Muscle of back (tissue), 13 donors: ENCODE measurements at places on chromosomes 5 and 9. TPM values are rescaled to one million over a fixed set of nuclear protein-coding genes. Genes with fewer than 3 reads are reported as not detected.

- peak; percentile 51 for DNase-seq
These were observed 145.4 kb upstream of the IER5L start for GRCh38 chr9:129323376-129323998.

The ANAPC2 gene
- 26.7 TPM for polyA plus RNA-seq

The TEX10 gene
- 20.4 TPM for polyA plus RNA-seq

DNA sequence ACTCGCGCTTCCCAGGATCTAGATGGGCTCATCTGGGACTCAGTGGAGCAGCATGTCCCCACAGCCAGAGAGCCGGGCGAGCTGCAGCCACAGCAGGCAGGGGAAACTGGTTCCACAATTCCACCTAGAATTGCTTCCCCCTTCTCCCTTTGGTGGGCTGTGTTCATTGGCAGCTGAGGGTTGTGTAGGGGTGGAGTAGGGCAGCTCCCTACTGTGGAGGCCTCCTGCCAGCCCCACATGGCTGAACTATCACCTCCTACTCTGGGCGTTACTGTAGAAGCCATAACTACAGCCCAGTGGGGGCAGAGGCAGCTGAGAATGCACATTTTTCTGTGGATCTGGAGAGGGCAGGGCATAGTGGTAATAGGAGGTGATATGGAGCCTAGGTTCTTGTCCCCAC, 44.8 kb downstream of the PPARGC1B start:
- DNase-seq, result no peak

The SLCO6A1 gene
- not detected for polyA plus RNA-seq

The TTC16 gene
- not detected for polyA plus RNA-seq

DNA sequence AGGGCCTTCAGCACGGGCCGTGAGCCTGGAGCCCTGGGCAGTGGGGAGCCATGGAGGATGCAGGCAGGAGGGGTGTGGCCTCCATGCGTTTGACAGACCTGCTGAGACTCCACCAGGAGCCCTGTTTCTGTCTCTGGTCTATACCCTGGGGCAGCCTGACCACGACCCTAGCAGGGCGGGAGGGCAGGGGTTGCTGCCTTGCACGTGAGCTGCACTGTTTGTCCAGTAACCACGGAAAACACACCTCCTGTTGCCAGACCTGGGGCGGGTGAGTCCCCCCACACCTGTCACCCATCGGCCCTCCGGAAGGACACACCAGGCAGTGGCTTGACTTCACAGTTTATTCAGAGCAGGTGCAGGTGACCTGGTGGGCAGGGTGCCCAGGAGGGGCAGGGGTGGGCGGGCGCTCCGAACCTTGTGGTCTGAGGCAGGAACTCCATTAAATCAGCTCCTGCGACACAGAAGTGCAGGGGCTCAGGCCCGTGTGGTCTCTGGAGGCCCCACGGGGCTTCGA, 3.9 kb downstream of the LCN8 start:
- no peak for DNase-seq

The CDKN2B gene
- polyA plus RNA-seq, result 0.37 TPM

GRCh38 chr5:158313733-158314464, 455.0 kb upstream of the CLINT1 start:
- no peak for DNase-seq

GRCh38 chr5:113678924-113679575, 165.6 kb downstream of the YTHDC2 start:
- peak; percentile 52 for DNase-seq

DNA sequence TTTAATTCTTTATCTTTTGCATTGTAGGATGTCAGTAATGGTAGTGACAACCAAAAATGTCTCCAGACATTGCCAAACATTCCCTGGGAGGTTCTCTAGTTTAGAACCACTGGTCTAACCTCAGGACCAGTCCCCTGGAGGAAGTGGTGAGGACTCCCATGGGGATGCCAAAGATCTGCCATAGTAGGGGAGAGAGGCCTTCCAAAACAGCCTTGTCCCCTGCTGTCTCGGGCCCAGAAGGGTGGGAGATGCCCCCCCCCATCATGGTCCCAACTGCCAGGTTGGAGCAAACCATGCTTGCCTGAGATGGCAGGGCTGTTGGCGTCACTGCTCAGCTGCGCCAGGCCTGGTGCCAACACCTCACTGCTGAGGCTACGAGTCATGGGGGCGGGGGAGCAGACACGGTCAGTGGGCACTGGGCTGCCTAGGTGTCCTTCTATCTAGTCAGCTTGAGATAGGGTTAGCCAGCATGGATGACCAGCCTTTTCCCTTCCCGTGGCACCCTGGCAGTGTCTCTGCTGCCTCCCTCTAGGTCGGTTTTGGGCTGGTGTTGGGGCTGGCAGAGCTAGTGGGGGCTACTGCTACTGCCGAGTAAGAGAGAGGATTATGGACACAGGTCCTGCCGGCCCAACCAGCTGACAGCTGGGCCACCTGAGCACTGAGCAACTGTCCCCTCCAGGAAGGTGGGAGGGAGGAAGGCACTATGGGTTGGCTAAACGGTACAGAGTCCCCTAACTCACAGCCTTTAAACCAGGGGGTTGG, 8.3 kb upstream of the CXXC5 start:
- no peak for DNase-seq

GRCh38 chr5:131974956-131975726, 29.7 kb upstream of the MEIKIN start:
- no peak for DNase-seq

GRCh38 chr5:150158170-150158949, 2.7 kb upstream of the PDGFRB start:
- DNase-seq, result no peak

The MCC gene
- polyA plus RNA-seq, result 15.5 TPM

DNA sequence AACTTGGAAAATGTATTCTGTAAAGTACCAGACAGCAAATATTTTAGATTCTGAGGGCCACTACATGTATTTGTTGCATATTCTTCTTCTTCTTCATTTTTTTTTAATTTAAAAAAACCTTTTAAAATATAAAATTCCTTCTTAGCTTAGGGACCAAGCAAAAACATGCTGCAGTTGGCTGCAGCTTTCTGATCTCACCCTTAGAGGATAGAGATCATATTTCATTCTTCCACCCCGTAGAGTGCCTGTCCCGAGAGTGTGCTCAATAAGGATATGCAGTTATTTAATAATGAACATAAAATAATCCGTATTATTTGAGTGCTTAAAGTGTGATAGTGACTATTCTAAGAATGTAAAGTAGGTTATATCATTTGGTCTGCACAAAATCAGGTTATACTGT, 204.2 kb upstream of the CD180 start:
- peak; percentile 35 for DNase-seq

GRCh38 chr9:134942011-134942787, 24.5 kb upstream of the FCN1 start:
- DNase-seq, result no peak

The HEMGN gene
- polyA plus RNA-seq, result 18.6 TPM

The ECSCR gene
- polyA plus RNA-seq, result 34.8 TPM

The ZNF618 gene
- polyA plus RNA-seq, result 11.8 TPM

DNA sequence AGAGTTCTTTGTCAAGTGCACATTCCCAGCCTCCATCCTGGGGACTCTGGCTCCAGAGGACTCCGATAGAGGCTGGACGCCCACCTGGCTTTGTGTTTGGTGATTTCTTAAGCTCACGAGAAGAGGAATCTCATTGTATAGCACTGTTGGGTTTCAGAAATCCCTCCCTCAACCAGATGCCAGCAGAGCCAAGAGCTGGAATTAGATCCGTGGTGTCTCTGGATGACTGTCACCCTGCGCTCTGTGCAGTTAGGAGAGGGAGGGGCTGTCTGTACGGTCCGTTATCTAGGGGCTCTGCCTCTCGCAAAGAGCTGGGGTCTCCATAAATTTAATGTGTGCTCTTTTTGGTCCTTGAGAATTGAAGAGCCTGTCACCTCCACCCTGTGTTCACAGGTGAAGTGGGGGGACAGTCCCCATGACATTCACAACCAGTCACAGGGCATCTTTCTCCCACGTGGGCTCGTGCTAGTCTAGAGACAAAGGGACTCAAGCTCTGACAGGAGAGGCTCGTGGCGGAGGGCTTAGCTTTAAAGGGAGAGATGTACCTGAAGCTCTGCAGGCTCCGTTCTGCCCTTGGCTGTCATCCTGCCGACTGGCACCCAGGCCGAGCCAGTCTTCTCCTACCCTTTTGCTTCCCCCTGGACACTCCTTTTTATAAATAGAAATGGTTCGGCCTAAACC, 41.4 kb downstream of the FAM78A start:
- no peak for DNase-seq

DNA sequence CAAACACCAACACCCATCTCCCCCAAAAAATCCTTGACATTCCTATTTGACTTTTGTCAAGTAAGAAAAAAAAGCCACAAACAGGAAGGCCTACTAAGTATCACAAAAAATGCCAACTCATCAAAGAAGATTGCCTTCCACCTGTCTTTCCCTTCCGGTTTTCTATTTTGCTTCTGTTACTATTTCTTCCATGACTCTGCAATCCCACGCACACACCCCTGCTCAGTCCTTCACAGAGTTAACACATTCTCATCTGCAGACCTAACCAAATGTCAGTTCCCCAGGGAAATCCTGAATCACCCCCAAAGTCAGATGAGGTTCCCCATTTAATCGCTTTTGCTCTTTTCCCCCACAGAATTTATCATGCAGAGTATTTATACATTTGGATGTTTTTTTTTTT, 15.1 kb downstream of the LPAR1 start:
- DNase-seq, result no peak

The SPRY4 gene
- polyA plus RNA-seq, result 64.0 TPM

GRCh38 chr5:14421851-14422250, 159.7 kb upstream of the OTULINL start:
- DNase-seq, result no peak

DNA sequence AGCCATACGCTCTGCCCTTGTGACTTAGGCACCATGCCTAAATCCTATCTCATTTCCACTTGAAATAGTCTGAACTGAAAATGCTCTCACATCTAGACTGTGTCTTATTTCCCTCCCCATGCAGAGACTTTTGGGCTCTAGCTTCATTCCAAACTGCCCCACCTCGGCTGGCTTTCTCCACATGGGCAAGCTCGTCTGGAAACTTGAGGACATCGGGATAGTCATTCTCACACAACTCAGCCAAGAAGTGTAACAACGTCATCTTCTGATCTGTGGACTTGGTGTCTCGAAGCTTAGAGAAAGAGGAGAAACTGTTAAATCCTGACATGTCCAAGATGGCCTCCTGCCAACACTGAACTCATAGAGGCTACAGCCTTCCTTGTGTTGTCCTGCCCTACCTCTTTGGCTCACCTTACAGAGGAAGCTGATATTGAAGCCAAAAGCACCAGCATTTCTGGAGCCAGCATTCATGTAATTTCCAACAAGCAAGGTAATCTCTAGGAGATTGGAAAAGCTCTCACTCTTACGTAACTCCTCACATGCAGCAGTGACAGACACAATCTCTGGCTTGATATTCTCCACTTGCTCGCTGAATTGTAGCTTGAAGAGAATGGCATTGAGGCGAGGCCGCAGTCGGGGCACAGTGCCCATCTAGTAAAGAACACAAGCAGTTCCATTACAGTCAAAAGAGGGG, 39.6 kb downstream of the PCDHGC5 start:
- DNase-seq, result peak; percentile 94

GRCh38 chr9:122857815-122858214, 29.4 kb upstream of the PDCL start:
- DNase-seq, result no peak

The CIZ1 gene
- polyA plus RNA-seq, result 99.5 TPM

DNA sequence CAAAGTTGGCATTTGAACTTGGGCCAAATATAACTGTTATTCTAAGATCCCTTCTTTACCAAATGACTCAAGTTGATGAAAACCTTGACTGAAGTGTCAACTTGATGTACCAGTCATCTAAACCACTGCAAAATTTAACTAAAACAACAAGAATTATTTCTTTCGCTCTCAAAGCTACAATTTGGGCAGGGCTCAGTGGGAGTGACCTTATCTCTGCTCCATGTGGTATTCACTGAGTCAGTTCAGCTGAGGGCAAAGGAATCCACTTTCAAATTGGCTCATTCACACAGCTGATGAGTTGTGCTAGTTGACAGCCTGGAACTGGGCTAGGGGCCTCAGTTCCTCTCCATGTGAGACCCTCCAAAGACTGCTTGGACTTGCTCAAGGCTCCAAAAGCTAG, 166.3 kb downstream of the RORB start:
- DNase-seq, result no peak

- DNase-seq, result no peak
These were observed 39.5 kb downstream of the CD180 start for GRCh38 chr5:67156976-67157583.

- DNase-seq, result no peak
These were observed 26.9 kb downstream of the G3BP1 start for GRCh38 chr5:151798674-151799073.

- DNase-seq, result no peak
These were observed 15.6 kb upstream of the DMXL1 start for GRCh38 chr5:119055294-119055693.

DNA sequence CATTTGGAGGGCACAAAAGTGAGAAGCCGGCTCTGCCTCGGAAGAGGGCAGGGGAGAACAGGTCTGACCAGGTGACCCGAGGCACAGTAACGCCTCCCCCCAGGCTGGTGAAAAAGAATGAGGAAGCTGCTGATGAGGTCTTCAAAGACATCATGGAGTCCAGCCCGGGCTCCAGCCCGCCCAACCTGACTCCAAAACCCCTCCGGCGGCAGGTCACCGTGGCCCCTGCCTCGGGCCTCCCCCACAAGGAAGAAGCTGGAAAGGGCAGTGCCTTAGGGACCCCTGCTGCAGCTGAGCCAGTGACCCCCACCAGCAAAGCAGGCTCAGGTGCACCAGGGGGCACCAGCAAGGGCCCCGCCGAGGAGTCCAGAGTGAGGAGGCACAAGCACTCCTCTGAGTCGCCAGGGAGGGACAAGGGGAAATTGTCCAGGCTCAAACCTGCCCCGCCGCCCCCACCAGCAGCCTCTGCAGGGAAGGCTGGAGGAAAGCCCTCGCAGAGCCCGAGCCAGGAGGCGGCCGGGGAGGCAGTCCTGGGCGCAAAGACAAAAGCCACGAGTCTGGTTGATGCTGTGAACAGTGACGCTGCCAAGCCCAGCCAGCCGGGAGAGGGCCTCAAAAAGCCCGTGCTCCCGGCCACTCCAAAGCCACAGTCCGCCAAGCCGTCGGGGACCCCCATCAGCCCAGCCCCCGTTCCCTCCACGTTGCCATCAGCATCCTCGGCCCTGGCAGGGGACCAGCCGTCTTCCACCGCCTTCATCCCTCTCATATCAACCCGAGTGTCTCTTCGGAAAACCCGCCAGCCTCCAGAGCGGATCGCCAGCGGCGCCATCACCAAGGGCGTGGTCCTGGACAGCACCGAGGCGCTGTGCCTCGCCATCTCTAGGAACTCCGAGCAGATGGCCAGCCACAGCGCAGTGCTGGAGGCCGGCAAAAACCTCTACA, 11.8 kb downstream of the QRFP start:
- no peak for DNase-seq

GRCh38 chr9:34256987-34257585, 72.0 kb downstream of the KIF24 start:
- DNase-seq, result no peak

The PCDHB3 gene
- polyA plus RNA-seq, result 1.6 TPM
